ENCODE measurements at places on chromosomes 1 and 21.

- DNase-seq, result no peak
These were observed 6.5 kb downstream of the CNST start for GRCh38 chr1:246572785-246573184.

DNA sequence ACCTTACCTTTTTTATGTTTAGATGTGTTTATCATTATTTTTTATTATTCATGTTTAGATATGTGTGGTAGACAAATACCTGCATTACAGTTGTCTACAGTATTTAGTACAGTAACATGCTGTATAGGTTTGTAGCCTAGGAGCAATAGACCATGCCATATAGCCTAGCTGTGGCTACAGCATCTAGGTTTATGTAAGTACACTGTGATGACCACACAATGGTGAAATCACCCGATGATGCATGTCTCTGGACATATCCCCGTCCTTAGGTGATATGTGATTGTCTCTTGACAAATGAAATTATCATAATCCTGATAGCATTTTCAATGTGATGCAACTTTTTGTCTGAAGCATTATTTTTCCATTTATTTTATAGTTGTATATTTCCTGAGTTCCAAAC is 121.2 kb downstream of the DISP1 start:
- DNase-seq, result no peak

DNA sequence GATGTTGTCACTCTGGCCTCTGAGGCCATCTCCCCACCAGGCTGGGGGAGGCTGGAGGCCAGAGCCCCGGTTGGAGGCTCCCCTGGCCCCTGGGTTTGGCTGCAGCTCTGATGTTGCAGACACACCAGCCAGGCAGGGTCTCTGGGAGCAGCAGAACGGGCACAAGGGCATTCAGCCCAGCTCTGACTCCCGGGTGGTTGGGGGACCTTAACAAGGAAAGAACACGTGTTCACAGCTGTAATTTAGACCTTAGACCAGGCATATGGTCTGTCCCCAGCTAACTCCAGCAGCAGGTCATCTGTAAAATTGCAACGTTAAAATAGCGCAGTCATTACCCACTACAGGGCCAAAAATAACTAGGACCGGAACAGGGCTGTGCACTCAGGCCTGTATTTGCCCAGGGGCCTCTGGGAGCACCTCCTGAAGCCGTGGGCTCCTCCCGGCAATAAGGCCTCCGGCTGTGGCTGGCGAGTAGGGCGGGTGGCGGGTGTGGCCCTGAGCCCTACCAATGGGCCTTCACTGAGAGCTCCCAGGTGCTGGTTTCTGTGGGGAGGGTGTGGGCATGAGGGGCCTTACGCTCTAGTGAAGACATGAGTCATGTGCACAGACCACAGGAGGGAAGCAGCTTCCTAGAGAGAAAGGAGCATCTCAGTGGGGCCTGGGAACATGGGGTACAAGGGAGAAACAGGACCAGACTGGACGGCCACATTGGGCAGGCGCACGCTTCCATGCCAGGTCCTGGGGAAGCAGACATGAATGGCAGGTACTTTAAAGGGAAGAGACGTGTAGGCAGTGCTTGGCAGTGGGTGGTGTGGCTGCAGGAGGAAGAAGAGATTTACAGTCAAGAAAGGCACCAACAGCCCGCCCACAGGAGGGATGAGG is 6.1 kb downstream of the LDLRAP1 start:
- no peak for DNase-seq

- no peak for DNase-seq
These were observed 42.3 kb downstream of the ZNHIT6 start for GRCh38 chr1:85665932-85666331.

GRCh38 chr1:94273111-94273510 is 35.7 kb upstream of the ARHGAP29 start:
- DNase-seq, result no peak

- no peak for DNase-seq
These were observed 7.4 kb upstream of the GREM2 start for GRCh38 chr1:240619357-240619756.

- DNase-seq, result peak; percentile 55
These were observed 32.1 kb downstream of the ZMYND12 start for GRCh38 chr1:42423681-42424080.

DNA sequence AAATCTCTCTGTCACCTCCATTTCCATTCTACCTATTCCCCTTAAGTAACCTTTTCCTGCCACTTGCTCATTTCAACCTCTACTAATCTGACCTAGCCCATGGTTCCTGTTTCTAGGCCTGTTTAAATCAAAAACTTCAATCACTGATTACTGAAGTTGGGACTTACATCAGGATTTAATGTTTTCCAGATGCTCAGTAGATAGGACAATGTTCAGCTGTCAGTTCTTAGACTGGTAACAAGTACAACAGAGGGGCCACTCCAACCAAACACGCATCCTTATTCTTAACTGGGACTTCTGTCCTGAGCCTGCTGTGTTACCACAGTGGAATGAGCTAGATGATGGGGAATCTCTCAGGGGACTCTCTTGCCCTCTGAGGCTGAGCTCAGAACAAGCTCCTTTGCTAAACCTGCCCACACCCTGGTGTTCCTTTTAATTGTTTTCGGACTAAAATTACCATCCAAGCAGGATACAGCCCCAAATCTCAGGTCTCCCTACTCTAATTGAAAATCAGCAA is 974.6 kb downstream of the TTLL7 start:
- DNase-seq, result no peak

GRCh38 chr1:168114845-168115244 is 21.9 kb downstream of the GPR161 start:
- DNase-seq, result peak; percentile 80

DNA sequence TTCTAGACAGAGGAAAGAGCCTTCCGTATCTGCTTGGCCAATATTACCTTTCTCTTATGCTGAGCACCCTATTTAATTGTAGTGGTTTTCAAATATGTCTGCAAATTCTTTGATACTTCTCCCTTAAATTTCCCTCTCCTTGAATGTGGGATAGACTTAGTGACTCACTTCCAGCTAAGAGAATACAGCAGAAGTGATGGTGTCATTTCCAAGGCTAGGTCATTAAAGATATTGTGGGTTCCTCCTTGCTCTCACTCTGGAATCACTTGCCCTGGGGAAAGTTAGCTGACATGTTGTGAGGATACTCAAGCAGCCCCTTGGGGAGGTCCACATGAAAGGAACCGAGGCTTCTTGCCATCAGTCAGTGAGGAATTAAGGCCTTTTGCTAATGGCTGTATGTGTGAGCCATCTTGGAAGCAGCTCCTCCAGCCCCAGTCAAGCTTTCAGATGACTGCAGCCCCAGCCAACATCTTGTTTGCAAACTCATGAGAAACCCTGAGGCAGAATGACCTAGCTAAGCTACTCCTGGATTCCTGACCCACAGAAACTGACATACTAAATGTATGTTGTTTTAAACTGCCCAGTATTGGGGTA is 8.1 kb upstream of the CITED4 start:
- DNase-seq, result no peak

GRCh38 chr1:225435957-225436392 is 8.1 kb upstream of the LBR start:
- DNase-seq, result no peak

DNA sequence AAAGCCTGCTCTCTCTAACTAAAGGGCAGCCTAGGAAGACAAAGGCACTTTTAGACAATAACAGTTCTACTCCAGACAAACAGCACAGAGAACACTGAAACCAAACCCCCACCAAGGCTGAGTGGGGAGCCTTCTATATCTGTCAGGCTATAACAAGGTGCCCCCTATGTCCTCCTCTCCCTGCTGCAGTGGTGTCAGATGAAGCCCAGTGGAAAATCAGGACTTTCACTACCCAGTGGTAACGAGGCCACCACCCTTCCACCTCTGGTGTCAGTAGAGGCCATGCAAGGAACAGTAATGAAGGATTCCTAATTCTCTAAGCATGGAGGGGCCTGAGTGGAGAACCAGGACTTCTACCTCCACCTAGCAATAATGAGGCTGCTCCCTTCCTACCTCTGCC is 83.7 kb downstream of the ZSWIM5 start:
- no peak for DNase-seq

- no peak for DNase-seq
These were observed 14.5 kb downstream of the DUSP10 start for GRCh38 chr1:221727146-221728036.

DNA sequence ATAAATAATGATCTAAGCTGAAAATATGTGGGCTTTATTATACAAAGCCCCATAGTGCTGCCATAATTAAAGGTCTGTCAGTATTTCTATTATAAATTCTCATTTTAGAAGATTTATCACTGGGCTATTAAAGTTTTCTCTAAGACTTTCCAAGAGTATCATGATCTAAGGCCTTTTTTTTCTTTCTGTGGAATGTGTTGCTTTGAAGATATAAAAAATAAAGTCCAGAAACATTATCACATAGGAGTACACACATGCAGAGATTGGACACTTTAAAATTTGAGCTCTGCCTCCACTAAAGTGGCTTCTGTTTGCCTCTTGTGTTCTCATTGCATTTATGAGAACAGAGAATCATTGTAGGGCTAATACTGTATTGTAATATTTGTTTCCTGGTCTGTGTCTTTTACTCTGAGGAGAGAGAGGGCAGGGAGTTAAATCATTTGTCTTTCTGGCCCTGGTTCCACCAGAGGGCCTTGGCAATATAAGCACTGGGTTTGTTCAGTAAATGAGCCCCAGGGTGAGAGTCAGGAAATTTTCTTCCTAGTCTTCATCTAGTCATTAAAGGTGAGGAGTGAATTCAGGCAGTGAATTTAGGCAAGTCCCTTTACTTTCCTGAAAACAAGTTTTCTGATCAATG is 70.2 kb downstream of the NFIA start:
- no peak for DNase-seq

GRCh38 chr1:153288634-153289275 is 24.0 kb downstream of the PGLYRP3 start:
- no peak for DNase-seq

DNA sequence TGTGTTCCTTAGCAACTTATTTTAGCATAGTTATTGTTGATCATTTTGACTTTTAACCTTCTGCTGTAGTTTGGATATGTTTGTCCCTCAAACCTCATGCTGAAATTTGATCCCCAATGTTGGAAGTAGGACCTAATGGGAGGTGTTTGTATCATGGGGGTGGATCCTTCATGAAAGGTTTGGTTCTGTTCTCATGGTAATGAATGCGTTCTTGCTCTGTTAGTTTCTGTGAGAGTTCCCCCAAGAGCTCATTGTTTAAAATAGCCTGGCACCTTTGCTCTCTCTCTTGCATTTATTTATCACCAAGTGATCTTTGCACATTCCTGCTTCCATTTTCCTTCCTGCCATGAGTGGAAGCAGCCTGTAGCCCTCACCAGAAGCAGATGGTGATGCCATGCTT is 372.1 kb upstream of the VAMP3 start:
- DNase-seq, result no peak

DNA sequence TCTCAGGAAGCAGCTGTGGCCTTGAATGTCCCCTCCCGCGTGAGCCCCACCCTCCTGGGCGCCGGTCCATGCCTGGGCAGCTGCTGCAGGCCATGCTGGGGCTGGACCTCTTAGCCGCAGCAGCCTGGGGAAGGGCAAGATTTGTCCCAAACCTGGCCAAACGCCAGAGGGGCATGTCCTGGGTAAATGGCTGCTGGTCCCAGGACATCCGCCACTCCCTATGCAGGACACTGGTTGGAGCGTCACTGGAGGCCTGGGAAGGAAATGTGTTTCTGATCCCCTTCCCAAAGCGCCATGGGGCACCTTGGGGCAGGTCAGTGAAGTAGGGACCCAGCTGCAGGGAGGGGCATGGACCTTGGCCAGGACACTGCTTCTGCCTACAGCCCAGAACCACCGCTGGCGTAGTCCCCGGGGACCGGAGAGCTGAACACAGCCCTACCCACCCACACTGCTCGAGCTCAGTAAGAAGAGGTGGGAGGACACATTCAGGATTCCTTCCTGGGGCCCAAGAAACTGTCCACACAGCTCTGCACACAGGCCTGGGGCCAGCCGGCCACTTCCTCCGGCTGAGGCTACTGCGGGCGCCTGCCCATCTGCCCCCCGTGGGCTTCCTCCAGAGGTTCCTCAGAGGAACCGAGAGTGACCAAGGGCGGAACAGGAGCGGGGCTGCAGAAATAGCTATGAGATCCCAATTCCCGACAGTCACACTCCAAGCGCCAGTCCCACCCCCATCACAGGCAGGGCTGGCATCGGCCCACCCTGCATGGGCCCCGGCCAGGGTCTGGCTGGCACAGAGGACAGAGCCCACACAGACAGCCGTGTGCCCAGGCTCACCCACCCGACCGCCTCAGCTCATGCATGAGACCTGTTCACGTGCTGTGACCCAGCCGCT is 10.8 kb upstream of the PLEKHG5 start:
- DNase-seq, result no peak

GRCh38 chr21:29114765-29115500 is 15.5 kb upstream of the MAP3K7CL start:
- DNase-seq, result no peak

DNA sequence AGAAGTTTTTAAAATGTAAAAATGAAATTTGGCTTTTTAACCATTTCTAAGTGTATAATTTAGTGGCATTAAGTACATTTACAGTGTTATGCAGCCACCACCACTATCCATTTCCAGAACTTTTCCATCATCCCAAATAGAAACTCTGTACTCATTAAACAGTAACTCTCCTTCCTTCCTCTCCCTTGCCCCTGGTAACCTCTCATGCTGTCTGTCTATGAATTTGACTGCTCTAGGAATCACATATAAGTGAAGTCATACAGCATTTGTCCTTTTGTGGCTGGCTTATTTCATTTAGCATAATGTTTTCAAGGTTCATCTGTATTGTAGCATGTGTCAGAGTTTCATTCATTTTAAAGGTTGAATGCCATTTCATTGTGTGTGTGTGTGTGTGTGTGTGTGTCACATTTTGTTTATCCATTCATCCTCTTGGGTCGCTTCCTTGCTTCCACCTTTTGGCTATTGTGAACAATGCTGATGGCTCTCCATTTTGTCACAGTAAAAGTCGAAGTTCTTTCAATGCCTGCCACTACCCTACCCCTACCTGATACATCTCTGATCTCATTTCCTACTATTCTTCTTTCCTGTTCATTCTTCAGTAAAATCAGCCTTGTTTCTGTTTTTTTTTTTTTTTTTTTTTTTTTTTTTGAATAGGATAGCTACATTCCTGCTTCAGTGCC is 45.3 kb downstream of the F3 start:
- DNase-seq, result no peak

DNA sequence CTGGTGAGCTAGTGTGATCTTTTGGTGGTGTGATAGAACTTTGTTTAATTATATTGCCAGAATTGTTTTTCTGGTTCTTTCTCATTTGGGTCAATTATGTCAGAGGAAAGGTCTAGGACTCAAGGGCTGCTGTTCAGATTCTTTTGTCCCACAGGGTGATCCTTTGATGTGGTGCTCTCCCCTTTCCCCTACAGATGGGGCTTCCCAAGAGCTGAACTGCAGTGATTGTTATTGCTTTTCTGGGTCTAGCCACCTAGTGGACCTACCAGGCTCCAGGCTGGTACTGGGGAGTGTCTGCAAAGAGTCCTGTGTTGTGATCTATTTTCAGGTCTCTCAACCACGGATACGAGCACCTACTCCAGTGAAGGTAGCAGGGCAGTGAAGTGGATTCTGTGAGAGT is 25.9 kb upstream of the CD84 start:
- no peak for DNase-seq

All from NCI-H524 treated with DMSO at 0.1 percent for 48 hours (cell line).